ENCODE measurements at places on chromosomes 5 and 9.
A peak's percentile ranks its signal among the peaks of the same experiment; 100 is the strongest.

DNA sequence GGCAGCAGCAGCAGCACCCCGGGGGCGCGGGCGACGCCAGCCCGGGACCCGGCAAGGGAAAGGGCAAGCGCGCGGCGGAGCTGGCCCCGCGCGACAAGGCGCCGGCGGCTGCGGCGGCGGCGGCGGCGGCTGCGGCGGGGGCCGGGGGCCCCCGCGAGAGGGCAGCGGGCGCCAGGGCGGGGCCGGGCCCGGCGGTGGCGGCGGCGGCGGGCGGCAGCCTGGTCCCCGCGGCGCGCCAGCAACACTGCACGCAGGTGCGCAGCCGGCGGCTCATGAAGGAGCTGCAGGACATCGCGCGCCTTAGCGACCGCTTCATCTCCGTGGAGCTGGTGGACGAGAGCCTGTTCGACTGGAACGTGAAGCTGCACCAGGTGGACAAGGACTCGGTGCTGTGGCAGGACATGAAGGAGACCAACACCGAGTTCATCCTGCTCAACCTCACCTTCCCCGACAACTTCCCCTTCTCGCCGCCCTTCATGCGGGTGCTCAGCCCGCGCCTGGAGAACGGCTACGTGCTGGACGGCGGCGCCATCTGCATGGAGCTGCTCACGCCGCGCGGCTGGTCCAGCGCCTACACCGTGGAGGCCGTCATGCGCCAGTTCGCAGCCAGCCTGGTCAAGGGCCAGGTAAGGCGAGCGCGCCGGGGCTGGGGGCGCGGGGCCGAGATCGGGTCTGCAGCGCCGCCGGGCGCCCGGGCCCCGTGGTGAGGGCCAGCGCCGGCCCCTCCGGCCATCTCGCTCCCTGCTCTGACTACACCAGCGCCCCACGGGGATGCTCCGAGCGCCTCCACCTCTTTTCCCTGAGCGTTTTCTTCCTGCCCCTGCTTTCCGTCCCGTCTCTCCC lies at the start of gene UBE2QL1:
UBE2QL1 (plus strand) TSS at position 238 of the 843 bp plus-strand sequence; CDS start at position 273, 35 bp downstream.
- H3K4me1 ChIP-seq: peaks cover 7% of the 10 kb centered on the region
- peaks cover 39% of the 10 kb centered on the region for H3K27me3 ChIP-seq

- DNase-seq: peak; percentile 52
- H3K27me3 ChIP-seq: no peaks in the 10 kb centered on the region
- H3K4me1 ChIP-seq: no peaks in the 10 kb centered on the region
These were observed 84.0 kb downstream of the ZFAND5 start for GRCh38 chr9:72280913-72281500.

DNA sequence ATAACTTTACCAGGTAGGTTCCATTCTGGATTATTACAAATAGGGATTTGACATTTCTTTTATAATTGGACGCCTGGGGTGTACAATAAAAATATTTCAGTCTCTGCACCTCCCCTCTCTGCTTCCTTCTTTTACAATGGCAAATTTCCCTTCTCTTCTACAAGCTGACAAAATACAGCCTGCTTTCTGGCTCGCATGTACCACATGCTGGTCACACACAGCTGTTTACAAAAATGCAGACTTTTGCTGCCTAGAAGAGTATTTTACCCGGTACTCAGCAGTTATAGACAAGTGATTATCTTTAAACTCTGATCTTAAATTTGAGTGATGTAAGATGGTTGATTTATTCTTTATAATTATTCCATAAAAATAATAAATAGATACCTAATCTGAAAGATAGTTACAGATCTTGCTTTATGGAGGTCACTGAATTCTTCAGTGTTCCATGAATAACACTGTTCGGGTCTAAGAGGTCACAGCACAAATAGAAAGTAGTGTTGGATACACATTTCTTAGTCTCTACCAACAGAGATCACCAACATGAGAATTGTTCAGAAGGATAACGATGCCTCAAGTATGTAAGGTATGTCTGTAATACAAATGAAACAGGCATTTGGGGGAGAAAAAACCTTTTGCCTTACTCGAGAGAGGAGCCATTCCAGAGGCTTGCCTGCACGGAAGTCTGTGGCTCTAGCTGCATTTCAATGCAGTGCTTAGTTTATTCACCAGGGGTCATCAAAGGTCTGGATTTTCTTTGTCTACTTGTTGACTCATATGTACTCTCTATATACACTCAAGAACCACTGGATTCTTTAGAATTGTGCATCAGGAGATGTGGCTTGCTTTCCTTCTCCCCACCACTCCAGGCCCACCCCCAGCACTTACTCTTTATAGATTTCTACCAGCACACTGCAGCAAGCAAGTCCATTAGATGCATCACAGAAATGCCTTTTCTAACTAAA lies 206.6 kb upstream of the RFX3 start:
- H3K4me3 ChIP-seq: no peak overlapping the region
- H3K36me3 ChIP-seq: no peaks in the 10 kb centered on the region
- H3K27me3 ChIP-seq: no peaks in the 10 kb centered on the region
- no peak overlapping the region for H3K27ac ChIP-seq

DNA sequence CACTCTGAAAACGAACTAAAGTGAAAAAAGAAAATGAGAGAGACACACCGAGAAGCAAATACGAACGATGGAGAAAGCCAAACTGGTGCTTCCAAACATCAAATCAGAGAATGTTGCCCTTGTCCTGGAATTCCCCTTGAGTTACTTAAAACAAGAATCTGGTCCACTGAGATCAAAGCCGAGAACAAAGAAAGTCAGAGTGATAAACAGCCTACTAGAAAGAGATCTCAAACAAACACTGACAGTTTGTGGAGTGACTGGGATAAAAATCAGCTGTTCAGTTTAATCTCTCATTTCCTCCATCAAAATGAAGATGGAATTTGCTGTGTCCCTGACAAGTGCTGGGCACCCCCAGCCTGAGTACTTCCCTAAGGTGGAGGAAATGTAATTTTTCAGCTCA lies 582.6 kb downstream of the NR2F1-AS1 start:
- no peaks in the 10 kb centered on the region for H3K36me3 ChIP-seq
- no peak for DNase-seq
- H3K4me1 ChIP-seq: no peaks in the 10 kb centered on the region
- H3K27ac ChIP-seq: no peak overlapping the region
- H3K4me3 ChIP-seq: no peak overlapping the region

DNA sequence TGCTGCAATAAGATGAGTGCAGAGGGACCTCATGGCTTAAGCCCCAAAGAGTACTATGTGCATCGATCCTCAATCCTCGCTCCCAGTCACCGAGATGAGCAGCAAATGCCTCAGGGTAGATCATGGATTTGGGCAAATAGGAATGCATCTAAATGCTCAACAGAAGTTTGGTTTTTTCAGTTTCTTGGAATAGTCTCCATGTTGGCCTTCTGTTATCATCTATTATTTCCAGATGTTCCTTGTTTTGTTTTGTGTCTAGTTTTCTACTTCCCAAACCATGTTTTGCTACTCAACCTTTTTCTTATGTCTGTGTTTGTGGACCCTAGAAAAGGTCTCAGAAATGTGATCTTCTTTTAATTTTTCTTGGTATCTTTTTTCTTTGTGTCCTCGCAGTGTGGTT lies 43.5 kb upstream of the RASGRF2 start:
- H3K4me3 ChIP-seq: no peak overlapping the region
- DNase-seq: no peak
- no peaks in the 10 kb centered on the region for H3K27me3 ChIP-seq
- no peaks in the 10 kb centered on the region for H3K4me1 ChIP-seq

DNA sequence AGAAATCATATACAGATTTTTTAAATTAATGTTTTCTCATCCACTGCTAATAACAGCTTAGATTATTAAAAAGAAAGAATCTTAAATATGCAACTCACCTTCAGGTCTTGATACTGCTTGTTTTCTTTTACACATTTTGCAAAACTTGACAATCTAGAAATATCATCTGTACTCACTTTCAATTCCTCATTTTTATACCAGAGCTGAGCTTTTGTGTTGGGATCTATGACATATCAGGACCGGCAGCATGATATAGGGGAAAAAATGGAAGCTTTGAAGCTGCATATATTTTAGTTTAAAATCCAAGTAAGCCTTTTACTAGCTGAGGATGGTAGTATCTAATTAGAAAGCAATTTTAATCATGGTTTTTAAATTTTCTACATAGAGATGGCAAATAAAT lies 75.7 kb upstream of the SMARCA2 start:
- no peaks in the 10 kb centered on the region for H3K27me3 ChIP-seq
- H3K4me1 ChIP-seq: no peaks in the 10 kb centered on the region
- DNase-seq: no peak
- H3K27ac ChIP-seq: no peak overlapping the region
- no peaks in the 10 kb centered on the region for H3K36me3 ChIP-seq
- no peak overlapping the region for H3K4me3 ChIP-seq
